ENCODE measurements at places on chromosomes 5 and 9. TPM values are rescaled to one million over a fixed set of nuclear protein-coding genes. Genes with fewer than 3 reads are reported as not detected.

NAIP gene
- total RNA-seq = 2.0 TPM

BARHL1 gene
- total RNA-seq = not detected

SLC9A3 gene
- total RNA-seq = 1.8 TPM

ARL10 gene
- total RNA-seq = 1.4 TPM

RNF183 gene
- not detected for total RNA-seq

SHOC1 gene
- not detected for total RNA-seq

FAM221B gene
- not detected for total RNA-seq

OR1J2 gene
- not detected for total RNA-seq

DNA sequence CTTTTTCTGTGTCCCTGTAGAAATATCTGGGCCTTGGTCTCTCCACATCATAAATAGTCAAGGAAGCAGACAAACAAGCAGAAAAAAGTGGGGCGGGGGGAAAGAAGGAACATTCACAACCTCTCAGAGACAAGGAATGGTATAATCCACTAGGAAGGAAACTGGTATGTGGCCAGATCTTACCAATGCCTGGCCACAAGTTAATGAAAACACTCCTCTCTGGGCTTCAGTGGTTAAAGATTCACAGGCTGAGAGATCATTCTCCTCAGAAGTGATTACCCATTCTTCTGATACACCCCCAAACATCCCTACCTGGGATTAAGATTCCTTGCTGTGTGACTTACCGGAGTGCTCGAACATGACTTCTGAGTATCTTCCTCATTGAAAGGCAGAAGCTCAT lies 290.6 kb downstream of the MARCHF11 start:
- DNase-seq = no peak

DNA sequence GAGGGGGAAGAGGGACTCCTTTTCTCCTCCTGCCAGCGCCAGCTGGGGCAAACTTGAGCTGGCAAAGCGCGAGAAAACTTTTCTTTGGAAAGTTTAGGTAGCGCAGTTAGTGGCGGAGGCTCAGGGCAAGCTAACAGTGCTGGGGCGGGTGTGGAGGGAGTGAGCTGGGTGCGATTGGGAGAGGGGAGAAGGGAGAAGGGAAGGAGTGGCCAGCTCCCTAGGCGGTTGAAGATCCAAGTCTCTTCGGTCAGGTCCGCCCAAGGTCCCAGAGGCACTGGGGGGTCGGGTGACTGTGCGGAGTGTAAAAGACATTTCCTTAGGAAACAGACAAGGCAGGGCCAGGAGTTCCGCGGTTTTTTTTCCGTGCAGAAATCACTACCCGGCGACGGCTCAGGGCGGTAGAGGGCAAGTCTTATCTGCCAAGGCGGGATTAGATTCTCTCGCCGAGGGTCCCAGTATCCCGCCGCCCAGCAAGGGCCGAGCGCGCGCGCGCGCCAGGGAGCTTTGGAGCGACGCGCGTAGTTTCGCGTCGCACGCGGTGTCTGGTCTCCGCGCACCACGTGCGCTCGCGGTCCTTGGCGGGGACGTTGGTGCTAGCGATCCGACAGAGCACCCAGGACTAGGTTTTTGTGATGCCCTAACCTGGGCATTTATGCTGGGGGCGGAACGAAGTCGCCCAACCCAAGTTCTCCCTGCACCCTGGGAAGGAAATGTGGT lies 33.6 kb upstream of the NFIB start:
- DNase-seq = peak; percentile 64

DNA sequence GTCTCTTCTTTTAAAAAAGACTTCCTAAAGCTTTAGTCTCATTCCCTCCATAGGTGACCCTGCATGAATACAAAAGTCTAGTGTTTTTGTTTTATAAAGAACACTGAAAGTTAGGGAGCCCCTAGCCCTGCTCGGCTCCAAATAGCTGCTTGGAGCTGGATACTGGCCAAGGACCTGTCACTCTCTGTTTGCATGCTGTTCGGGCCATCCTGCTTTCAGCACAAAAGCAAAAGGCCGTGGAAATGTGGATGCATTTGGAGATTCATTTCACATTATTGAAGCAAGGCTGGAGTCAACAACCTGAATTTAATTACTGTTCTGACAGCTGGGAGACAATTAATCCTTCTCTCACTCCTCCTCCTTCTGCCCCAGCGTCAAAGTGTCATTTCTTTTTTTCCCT lies 151.7 kb upstream of the NMUR2 start:
- no peak for DNase-seq

- peak; percentile 88 for DNase-seq
Measured at GRCh38 chr5:58460002-58460731, at the start of gene PLK2. PLK2 (minus strand) TSS chr5:58460086; CDS start chr5:58459959, 127 bp downstream.

- DNase-seq = no peak
Measured at GRCh38 chr5:31096238-31096865, 97.1 kb upstream of the CDH6 start.

GRCh38 chr9:83934569-83935275 lies 13.5 kb upstream of the KIF27 start:
- DNase-seq = no peak

- DNase-seq = peak; percentile 34
Measured at GRCh38 chr5:36607114-36607571, 737 bp downstream of the SLC1A3 start.

DNA sequence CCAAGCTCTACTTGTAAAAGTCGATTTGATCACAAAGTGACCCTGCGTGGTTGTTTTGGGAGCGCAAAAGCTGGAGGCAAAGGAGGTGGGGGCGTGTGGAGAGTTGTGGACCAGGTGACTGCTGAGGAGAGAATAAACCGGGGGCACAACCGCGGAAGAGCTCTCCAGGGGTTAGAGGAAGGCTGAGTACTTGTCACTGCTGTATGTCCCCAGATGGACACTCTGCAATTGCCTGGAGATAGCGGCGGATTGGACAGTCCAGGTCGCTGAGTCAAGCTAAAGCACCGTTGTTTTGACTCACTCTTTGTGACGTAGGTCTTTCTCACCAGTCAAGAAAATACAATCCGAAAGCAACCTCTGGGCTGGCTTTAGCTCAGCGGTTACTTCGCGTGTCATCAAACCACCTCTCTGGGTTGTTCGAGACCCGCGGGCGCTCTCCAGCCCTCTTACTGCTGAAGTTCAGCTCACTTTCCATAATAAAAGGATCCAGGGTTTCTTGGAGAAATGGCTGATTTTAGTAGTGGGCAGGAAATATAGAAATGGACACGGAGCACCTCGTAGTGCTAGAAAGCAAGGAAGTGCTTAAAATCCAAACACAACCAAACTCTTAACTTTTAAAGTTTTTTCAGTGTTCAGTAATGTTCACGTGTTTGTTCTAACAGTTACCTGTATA lies 25.7 kb downstream of the ZMAT2 start:
- no peak for DNase-seq

GRCh38 chr5:177404641-177405179 lies 4.2 kb upstream of the PFN3 start:
- no peak for DNase-seq

DNA sequence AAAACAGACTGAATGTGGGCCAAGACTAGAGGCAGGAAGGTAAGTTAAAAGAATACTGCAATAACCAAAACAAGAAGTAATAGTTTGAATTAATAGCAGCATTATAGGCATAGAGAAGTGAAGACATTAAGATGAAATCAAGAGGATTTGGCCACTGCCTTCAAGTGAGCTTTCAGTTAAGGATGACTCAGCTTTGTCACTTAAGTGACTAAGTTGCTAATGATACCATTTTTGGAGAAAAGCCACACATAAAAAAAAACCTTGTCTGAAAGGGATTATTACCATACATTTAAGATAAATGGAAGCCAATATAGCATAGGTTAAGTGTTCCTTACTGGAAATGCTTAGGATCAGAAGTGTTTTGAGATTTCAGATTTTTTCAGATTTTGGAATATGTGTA lies 57.0 kb downstream of the ECPAS start:
- DNase-seq = no peak

GRCh38 chr5:52466113-52466512 lies 321.6 kb upstream of the ITGA1 start:
- DNase-seq = no peak

- no peak for DNase-seq
Measured at GRCh38 chr9:114089206-114089840, 9.8 kb downstream of the KIF12 start.

DNA sequence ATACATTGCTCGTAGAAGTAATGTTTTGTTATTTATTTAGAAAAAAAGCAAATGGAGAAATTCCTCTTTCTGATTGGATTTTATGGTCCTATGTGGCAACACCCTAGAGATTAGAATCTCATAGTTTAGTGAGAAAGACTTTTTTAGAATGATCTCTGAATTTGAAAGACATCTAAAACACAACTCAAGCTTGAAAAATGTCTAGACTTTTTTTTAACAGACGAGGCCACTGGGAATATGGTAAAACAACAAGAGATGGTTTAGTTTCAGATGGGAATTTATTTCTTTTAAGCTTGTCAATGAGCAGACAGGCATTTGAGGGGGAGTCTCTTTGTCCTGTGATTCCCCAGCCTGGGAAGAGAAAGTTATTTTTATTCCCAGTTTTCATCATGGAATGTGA lies 122.1 kb downstream of the NTRK2 start:
- no peak for DNase-seq

DNA sequence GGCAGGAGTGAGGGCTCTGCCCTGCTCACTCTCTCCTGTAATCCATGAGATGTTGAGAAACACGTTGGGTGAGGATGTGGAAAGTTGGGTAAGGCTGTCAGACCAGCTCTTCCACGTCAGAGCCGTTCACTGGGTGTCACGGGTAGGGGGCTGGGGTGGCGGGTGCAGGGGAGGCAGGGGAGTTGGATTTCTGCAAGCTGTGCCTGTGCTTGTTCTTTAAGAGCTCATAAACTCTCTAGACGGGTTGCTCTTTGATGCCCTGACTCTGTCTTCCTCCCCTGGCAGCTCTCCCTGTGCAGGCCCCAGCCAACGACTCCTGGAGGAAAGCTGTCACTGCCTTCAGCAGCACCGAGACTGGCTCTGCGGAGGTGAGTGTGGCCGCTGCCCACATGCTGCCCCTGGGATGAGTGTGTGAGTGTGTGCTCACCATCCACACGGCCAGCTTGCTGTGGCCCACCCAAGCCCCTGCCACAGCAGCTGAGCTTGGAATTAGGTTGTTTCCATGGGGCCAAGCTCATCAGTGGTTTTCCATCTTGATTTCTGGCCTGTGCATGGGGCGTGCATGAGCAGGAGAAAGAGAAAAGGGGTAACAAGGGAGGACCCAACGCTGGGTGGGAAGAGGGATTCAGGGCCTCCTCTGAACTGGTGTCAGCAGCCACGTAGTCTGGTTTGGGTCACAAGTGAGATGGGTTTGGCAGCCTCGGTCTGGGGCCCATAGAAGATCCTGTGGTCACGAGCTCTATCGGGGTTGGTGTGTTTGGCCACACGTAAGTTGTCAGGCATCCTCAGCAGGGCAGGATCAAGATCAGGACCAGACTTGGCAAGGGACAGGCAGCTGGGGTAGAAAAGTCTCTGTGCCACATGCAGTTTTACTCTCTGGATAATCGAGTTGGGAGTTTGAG lies 21.0 kb upstream of the POMT1 start:
- DNase-seq = no peak

DNA sequence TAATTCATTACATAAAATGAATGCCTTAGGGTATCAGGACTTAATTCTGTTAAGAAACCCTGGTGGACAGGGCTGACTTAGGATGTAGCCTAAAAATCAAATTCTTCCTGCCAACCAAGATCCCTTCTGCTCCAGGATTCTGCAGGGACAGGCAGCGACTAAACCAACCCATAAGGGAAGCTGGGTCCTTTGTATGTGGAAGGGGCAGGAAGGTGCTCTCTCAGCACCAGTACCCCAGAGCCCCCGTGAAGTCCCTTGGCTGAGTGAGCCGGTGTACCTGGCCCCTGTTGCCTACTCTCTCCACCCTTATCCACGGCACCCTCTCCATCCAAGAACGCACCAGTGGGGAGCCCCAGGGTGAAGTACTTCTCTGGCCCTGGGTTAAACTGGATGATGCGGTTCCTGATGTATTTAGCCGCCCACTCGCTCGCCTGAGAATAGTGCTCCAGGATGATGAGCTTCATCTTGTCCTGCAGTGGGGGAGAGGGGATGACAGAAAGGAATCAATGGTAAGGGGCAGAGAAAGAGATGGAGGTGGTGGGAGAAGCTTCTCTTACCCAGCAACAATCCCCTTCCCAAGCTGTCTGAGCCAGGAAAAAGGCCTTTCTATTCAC lies 1.1 kb downstream of the GNPDA1 start:
- no peak for DNase-seq

- DNase-seq = no peak
Measured at GRCh38 chr5:61866930-61867329, 439.1 kb upstream of the KIF2A start.

DNA sequence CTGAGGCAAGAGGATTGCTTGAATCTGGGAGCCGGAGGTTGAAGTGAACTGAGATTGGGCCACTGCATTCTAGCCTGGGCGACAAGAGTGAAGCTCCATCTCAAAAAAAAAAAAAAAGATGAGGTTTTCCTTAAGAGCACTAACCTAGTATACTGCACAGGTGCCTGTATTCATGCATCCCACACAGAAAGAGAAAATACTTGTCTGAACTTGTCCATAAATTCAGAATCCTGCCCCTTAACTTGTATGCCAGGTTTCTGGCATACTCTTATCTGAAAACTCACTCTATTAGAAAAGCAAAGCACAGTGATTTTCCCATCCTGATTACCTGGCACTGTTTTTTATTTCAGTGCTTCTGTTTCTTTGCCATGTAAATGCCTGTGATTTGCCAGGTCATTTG lies 125.3 kb upstream of the CDKN2B start:
- no peak for DNase-seq

DNA sequence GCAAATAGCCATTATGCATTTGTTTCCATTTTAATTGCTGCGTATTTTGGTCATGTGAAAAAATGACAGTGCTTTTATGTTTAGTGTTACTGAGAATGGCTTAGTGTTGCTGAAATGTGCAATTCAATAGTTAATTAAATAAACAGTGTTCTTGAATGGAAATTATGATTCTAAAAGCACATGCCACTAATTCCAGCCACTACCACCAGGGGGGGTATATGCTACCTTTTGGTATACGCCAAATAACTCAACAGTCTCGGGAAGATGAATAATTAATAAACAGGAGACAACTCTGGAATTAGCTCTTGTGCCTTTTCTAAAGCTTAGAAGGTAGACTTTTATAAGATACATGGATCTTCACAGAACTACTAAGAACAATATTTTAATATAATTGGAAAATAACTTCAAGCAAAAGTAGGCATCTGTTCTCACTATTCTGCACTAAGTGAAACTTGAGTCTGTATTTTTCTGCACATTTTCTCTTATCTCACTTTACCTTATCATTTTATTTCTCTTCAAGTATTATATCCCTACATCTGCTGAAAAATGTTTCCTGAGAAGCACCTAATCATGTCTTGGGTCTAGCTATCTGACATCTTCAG lies 83.5 kb upstream of the MINAR2 start:
- no peak for DNase-seq

DNA sequence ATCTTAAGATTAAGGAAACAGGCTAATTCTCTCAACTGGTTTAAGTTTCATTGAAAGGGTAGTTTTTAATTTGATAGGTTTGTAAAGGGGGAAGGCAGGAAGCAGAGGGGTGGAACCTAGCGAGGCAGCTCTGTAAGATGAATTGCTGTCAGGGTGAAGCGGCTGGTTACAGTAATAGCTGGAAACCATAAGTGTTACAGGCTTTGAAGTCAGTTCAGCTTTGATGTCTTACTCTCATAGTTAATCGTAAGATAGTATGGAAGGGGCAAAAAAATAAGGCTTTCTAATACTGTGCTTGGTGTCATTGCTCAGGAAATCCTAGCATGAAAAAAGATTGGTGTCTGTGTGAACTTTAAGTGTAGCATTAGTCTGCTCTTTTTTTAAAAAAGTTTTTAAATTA lies 20.3 kb downstream of the POU5F2 start:
- no peak for DNase-seq
